ENCODE measurements at places on chromosomes 7 and 10.

DNA sequence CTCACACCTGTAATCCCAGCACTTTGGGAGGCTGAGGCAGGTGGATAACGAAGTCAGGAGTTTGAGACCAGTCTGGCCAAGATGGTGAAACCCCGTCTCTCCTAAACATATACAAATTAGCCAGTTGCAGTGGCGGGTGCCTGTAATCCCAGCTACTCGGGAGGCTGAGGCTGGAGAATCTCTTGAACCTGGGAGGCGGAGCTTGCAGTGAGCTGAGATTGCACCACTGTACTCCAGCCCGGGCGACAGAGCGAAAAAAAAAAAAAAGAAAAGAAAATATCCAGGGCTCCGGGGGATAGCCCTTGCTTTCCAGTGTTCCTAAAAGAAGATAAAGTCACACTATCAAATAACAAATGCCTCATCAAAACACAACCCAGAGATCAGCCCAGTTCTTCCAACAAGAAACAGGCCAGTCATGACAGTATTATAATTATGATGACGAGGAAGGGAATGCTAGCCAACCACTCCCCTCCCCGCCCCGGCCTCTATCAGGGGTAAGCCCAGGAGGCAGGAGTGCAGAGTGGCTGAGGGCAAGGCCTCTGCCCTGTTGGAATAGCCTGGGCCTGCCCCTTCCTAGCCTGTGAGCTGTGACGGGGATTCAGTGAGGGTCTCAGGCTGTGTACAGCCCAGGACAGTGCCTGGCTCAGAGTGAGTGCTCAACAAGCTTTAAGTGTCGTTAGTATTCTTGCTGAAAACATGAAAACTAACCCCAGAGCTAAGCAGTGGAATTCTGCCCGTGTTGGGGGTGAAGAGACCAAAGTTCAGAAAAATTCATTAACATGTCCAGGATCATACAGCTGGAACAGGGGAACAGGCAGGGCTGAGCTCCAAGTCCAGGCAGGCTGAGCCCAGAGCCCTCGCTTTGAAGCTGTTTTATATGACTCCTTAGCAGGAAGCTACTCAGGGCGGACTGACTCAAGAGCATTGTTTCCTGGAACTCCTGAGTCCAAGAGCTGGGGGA lies 54.3 kb downstream of the FAM241B start:
- no peak for DNase-seq

DNA sequence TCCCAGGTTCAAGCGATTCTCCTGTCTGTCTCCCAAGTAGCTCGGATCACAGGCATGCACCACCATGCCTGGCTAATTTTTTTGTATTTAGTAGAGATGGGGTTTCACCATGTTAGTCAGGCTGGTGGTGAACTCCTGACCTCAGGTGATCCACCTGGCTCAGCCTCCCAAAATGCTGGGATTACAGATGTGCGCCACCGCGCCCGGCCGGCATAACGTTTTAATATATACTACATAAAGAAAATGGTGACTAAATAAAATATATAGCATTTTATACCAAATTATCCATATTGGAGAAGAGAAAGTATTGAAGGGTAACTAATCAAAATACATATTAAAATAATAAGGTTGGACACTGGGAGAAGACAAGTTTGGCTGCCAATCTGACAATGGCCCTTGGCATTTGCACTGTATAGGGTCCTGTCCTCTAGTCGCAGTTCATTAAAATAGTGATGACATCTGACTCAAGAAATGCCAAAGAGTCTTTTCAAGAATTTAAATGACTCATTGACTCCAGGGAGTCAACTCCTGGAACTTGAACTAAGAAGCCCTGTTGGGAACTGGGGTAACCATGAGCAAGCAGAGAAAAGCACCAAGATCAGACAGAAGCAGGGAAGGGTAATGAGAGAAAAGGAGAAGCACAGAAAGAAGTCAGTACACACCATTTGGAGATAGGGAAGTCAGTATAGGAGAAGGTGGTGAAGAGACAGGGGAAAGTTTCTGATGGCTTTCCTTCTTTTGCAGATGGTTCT lies 91.1 kb downstream of the CH25H start:
- no peak for DNase-seq

GRCh38 chr7:52189153-52189778 lies 846.2 kb upstream of the POM121L12 start:
- DNase-seq = no peak

GRCh38 chr7:101164071-101164840 lies 1.1 kb downstream of the VGF start:
- DNase-seq = no peak

GRCh38 chr7:55132890-55133551 lies 114.2 kb downstream of the EGFR start:
- DNase-seq = no peak

DNA sequence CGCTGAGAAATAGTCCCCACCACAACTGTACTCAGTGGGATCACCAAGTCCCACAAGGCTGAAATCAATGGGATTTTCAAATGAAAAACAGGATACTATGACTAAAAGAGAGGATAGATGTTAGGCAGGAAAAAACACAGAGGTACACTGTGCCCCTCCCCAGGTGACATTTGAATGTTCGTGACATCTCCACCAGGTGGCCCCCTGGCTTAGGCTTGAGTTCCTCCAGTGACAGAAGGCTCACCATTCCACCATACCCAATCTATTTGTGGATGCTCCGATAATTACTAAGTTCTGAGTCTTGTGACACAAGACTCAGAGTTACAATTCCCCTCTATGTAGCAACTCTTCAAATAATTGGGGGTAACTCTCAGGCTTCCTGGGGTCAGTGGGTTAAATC lies 77.5 kb upstream of the KCNMA1 start:
- DNase-seq = no peak

DNA sequence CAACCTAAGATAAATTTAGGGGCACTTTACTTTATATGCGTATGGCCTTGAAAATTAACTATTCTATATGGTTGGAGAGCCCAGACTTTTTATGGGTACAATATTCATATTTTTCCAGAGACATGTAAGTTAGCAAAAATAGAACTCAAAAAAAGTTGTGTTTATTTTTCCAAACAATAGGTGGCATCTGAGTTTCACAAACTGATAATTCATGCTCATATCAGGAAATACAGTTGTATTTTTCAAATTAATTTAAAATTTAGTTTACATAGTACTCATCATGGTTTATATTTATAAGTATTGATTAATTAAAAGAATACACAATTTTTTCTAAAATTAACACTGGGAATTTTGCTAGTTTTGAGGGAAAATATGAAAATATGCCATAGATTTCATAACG lies 34.6 kb downstream of the ANKRD7 start:
- DNase-seq = no peak

- no peak for DNase-seq
Observed at GRCh38 chr10:6204063-6204340, 1.3 kb downstream of the PFKFB3 start.

DNA sequence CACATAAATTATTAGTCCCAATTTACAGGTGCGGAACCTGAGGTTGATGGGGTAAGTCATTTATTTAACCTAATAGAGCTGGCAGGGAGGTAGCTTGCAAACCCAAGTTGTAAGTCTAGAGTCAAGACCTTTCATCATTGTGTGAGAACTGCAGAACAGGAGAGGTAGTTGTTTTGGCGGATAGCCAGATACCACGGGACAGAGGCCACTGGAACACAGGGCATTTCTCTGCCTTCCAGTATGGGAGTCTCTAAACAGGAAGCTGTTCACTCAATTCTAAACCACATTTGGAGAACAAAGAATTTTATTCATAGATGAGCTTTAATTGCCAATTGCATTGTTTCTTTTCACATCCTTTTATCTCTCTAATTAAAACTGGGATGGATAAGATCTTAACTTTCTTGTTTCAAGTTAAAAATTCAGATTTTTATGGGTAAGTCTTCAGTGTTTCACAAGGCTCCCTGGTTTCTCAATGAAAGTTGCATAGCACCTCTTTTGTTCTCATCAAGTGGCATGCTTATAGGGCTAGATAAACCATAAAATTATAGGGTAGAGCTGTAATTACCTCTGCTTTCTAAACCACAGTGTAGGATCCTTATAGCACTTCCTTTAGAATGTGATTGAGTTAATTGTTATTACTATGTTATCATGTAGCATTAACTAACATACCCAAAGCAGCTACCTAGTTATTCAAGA lies 489.0 kb downstream of the GATA3 start:
- no peak for DNase-seq

- peak; percentile 1 for DNase-seq
Observed at GRCh38 chr7:101717628-101718357, 88.7 kb upstream of the MYL10 start.

- no peak for DNase-seq
Observed at GRCh38 chr7:31602041-31602625, 84.9 kb upstream of the PPP1R17 start.

DNA sequence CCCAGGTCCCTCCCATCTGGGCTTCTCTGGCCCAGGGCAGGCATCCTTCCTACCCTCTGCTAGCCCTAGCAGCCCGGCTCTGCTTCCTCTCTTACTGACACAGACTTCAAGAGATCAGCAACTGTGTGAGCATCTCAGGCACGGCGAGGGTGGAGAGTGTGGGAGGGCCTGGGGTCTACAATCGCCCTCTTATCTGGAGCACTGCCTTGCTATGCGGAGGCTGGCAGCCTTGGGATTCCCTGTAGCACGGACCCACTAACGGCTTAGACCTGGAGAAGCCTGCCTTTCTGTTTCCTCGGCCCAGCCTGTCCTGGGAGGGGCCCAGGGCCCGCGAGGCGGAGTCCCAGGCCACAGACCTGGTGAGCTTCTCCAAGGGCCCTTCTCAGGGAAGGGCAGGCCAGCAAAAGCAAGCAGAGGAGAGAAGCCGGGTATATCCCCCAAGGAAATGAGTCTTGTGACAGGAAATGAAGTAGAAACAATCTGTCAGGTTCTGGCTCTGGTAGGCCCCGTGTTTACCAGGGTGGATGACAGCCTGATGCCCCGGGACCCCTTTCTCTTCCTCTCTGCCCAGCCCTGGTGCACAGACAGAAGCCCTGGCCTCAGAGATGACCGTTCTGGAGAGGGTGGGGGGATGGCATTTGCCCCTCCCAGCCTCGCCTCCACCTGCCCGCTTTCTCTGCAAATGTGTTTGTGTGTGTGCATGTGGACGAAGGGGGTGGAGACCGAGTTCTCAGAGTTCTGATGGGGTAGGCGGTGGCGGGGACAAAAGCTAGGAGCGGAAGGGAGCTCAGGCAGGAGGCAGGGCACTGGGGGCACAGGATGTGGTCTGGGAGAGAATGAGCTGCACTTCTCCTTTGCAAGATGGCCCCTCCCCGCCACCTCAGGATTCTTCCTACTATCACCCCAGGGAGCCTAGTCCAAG lies 2.5 kb downstream of the LRCH4 start:
- DNase-seq = peak; percentile 54

DNA sequence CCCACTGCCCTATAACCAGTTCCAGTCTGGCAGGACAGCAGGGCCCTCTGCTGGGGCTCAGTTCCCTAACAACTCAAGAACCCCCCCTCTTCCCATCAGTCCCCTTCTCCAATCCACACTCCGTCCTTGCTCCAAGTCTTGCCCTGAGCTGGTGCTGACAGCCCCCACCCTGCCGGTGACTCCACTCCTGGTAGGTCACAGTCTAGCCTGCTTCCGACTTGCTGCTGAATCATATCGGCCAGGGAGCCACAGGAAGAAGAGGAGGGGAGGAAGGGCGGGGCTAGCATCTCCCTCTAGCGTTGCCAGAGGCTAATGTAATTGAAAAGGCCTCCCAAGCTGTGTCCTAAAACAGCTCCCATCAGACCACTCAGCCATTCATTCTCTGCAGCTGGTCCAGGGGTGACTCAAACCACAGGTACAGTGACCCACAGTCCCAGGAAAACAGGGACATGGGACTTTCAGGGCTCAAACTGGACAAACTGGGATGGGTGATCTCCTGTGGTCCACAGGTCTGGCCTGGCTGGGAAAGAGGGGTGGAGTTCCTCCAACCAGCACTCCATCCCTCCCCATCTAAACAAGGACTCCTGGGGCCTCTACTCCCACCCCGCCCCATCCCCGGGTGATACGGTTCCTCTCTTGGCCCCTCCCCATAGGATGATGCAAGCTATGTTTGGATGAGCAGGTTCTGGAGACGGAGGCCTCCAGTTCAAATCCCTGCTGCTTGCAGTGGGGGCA lies 158.8 kb downstream of the SH3PXD2A start:
- no peak for DNase-seq

DNA sequence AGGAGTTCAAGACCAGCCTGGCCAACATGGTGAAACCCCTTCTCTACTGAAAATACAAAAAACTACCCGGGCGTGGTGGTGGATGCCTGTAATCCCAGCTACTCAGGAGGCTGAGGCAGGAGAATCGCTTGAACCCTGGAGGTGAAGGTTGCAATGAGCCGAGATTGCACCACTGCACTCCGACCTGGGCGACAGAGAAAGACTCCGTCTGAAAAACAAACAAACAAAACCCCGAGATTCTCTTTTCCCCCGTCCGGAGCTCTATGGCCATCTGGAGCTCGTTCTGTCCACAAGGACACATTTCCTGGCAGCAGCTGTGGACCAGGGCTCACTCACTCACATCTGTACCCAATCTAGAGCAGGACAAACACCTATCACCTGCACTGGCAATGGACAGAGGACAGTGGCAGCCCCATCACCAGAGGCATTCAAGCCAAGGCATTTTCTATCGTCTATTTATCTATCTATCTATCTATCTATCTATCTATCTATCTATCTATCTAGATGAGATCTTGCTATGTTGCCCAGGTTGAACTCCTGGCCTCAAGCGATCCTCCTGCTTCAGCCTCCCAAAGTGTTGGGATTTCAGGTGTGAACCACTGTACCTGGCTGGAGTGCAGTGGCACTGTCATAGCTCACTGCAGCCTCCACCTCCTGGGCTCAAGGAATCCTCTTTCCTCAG lies 167.1 kb upstream of the TNRC18 start:
- no peak for DNase-seq

DNA sequence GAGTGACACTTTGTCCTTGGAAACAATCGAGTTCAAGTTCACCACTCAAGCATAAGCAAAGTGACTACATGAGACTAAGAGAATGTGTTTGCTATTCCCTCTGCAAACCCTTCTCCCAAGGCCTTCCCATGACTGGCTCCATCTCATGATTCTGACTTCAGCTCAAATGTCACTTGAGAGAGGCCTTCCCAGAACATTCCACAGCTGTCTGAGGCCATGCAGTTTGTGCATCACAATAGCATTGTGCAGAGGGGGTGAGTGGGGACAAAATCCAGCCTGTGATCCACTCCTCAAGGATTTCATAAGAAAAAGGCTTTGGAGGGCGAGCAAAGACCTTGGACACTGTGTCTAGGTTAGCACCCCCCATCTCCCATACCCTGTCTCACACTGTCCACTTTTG lies 6.9 kb upstream of the LRMDA start:
- DNase-seq = no peak

DNA sequence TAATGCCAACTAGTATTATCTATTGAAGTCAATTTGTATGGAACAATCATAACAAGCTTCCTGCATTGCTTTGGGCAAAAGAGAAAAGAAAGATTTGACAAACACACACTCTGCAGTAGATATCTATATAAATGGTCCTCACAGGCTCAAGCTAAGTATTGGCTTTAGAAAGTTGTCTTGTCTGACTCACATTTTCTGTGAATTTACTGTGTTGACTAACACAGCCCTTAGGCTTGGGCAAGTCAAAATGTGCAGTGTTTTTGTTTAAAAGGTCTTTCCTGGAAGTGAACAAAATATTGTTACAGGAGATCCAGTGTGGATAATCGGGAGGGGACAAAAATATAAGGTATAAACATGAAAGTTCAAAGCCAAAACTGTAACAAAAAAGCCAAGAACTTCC lies 194.4 kb downstream of the RELN start:
- no peak for DNase-seq
